ENCODE measurements at places on chromosomes 13 and 19.

DNA sequence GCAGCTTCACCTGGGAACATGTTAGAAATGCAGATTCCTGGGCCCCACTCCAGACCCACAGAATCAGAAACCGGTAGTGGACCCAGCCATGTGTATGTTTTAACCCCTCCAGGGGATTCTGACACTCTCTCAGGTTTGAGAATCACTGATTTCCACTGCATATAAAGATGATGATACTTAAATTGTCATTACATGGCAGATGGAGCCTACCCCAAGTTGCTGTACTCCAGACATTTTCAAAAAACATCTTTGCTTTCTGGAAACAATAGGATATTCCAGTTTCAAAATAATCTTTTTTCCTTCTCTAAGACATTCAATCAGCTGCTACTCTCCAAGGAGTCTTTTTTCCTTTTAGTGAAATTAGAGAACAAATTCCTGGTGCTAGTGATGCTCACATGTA lies 48.6 kb upstream of the RGCC start:
- DNase-seq: no peak

- DNase-seq: no peak
Observed at GRCh38 chr19:3563709-3564524, 6.5 kb upstream of the MFSD12 start.

DNA sequence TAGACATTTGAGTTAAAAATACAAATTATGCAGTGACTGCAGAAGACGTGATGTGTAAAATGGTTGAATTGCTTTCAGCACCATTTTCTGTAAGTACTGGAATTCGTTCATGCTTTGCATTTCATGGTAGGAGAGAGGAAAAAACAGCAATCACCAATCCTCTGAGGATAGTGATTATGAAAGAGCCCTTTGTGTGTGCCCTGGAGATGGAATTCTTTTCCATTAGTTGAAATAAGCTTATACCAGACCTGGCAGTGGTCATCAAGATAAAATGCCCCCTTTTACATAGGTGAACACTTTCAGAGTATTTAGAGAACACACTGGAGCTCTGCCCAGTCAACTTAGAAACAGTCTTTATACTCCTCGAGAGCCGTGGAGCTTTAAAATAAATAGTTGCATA lies 1.7 kb downstream of the CNMD start:
- no peak for DNase-seq

DNA sequence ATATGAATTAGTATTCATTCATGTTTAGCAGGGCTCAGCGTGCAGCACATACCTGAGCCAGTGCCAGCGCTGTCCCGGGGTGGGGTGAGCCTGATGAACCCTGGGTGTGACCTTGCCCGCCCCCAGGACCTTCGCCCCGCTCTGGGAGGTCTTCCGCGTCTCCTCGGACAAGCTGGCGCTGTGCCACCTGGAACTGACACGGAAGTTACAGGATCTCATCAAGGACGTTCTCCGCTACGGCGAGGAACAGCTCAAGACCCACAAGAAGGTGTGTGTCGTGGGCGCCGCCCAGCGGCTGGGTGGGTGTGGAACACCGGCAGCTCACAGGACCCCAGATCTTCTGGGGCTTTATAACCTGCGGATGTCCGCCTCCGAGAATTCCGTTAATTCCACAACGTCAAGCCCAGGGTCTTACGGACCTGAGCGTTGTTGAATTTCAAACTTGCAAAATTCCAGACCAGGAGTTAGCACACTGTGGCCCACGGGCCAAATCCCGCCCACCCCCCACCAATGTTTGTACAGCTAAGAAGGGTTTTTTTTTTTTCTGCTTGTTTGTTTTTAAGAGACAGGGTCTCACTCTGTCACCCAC lies 15.4 kb downstream of the FCHO1 start:
- peak; percentile 51 for DNase-seq

- DNase-seq: no peak
Observed at GRCh38 chr13:98539666-98540065, 37.2 kb downstream of the STK24 start.

DNA sequence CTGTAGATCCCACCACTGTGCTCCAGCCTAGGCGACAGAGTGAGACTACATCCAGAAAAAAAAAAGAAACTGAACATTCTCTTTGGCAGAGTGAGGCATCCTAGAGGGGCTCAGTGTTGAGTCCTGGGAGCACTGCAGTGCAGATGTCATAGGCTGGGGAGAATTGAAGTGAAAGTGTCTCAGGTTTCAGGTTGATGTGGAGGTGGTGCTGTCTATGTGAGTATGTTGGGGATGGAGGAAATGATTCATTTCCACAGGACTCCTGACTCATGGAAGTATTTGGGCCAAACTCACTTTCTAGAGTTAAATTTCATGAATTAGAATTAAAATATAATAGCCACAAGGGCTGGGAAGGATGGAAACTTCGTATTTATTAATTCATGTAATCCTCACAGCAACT lies 134.4 kb upstream of the TSC22D1 start:
- no peak for DNase-seq

DNA sequence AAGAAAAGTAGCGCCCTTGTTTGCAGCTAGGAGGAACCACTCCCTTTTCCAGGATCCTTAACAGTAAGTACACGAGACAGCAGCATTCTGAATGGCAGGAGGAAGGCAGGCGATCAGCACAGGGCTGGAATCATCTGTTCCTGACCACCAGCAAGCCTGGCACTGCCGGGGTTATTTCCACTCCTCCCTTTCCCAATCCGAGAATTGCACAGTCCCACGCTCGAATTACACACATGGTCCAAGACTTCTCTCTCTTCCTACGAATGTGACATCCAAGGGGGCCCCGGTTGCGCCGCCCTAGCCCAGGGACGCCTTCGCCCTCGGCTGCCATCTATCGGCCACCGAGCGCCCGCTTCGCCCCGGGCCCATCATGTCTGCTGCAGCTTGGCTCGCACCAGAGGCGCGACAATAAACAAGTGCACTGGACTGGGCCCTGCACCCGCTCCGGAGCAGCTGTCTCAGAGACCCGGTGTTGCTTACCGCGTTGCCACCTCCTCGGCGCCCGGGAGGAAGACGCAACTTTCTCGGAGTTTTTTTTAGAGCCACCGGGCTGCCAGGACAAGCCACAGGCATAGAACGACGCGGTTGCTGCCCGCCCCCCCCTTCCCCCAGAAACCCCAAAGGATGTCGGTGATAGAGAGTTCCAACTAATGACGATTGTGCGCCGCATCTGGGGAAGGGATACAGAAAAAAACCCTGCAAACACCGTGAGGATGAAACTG lies at the start of gene SLITRK5:
Gene SLITRK5 (plus strand): TSS at position 341 of the 722 bp plus-strand sequence. CDS start 4,018 bp downstream, outside the sequence.
- DNase-seq: peak; percentile 39

GRCh38 chr13:113058988-113059850 lies 46.4 kb upstream of the F7 start:
- no peak for DNase-seq

DNA sequence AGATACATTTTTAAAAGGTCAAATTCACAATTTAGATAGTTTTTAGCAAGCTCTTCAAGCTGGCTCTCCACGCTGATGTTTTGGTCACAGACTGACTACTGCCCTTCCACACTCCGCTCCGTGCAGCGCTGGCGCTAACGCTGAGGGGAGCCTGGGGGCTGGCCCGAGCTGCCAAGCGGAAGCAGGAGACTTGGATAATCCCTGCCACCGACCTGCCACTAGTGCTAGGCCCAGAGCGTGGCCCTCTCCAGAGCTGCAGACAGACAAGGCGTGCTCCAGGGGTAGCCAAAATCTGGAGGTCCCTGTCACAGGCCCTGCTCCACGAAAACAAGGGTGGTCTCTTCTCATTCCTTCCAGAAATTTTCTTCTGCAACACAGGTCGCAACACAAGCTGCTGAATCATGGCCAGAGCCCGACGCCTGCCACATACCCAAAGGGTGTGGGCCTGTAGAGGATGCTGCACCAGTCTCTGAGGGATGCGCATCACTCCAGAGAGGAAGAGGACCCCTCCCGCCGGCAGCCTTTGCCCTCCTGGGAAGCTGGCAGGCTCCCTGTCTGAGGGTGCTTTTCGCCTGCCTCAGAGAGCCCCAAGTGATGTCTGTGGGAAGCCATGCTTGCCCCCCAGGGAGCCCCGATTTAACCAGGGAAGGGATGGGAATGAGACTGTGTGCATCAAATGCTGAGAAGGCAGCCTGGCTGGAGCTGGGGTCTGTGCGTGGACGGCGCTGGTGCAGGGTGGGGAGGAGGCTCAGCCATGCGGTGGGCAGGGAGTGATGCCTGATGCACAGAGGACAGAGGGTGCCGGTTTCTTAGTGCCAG lies 21.6 kb downstream of the CAPS start:
- no peak for DNase-seq

GRCh38 chr19:10876459-10877240 lies 5.3 kb downstream of the CARM1 start:
- no peak for DNase-seq

- no peak for DNase-seq
Observed at GRCh38 chr19:54339646-54340358, 840 bp upstream of the LILRA4 start.

- no peak for DNase-seq
Observed at GRCh38 chr13:34913040-34913439, 29.0 kb upstream of the NBEA start.

GRCh38 chr19:54449701-54450069 lies 686 bp downstream of the LENG8 start:
- no peak for DNase-seq

DNA sequence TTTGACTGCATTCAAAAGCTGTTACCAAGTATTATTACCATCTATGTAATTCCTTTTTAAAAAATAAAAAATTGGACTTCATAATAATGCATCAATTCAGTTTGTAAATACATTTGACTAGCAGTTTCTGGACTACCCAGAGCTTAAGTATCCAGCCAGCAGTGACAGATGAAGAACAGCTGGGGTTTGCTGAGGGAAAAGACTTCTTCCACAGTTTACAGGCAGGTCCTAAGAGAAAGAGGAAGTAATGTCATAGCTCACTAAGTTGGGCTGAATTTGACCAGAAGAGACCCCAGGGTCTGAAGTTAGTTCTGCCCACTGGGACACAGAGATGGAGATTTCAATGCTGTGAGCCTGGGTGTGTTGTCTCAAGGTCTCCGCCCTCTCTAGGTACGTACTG lies 96.4 kb downstream of the MBNL2 start:
- no peak for DNase-seq

DNA sequence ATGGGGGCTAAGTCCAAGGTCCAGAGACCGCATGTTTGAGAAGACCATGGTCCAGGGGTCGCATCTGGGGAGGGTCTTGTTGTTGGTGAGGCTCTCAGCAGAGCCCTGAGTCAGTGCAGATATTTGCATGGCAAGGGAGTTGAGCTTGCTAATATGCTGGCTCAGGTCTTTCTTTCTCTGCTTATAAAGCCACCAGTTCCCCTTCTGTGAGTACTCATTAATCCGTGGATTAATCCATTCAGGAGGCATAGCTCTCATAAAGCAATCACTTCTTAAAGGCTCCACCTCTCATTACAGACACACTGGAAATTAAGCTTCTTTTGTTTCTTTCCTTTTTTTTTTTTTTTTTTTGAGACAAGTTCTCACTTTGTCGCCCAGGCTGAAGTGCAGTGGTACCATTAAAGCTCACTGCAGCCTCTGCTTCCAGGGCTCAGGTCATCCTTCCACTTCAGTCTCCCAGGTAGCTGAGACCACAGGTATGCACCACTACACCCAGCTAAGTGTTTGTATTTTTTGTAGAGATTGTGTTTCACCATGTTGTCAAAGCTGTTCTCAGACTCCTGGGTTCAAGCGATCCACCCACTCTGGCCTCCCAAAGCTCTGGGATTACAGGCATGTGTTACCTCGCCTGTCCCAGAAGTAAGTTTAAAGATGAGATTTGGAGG lies 216.4 kb downstream of the SLITRK5 start:
- no peak for DNase-seq

GRCh38 chr13:45658586-45659235 lies 43.2 kb upstream of the ERICH6B start:
- DNase-seq: no peak

- DNase-seq: no peak
Observed at GRCh38 chr13:43792076-43792881, 5.5 kb upstream of the ENOX1 start.

- no peak for DNase-seq
Observed at GRCh38 chr13:112961457-112962369, 7.3 kb upstream of the MCF2L start.

DNA sequence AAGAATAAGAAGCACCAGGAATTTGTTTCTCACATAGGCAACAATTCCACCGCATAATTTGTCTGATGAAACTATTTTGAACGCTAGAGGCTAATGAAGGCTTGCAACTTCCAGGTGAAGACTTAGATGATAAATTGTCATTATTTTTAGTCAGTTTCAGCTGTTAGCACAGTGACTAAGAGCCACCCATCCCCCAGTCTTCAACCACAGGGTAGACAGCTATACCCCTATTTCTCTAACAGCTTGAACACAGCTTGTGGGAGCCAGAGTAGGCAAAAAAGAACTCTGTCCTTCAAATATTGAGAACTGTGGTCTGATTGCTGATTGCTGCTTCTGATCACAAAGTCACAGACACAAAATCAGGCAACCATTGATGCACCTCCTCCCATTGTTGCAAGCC lies 1124.8 kb upstream of the PRR20A start:
- DNase-seq: no peak

GRCh38 chr19:7933411-7933810 lies 7.5 kb upstream of the CTXN1 start:
- DNase-seq: no peak

- no peak for DNase-seq
Observed at GRCh38 chr19:28972058-28972852, 240.7 kb downstream of the UQCRFS1 start.

- DNase-seq: no peak
Observed at GRCh38 chr19:6070720-6071485, 39.4 kb downstream of the RFX2 start.

DNA sequence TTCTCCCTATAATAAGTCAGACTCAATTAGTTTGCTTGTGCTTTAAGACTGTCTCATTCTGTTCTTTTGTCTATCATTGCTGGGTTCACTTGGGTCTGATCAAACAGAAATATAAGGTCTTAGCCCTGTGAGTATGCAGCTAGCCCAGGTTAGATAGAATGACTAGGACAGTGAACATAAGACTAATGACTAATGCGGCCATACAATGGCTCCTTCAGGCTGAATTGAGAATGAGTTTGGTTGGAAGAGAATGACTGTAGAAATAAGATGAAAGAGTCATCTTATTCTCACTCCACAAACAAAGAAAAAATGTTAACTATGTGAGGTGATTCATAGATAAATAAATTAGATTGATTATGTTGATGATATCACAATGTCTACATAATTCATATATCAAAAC lies 50.1 kb upstream of the OBI1 start:
- DNase-seq: no peak

DNA sequence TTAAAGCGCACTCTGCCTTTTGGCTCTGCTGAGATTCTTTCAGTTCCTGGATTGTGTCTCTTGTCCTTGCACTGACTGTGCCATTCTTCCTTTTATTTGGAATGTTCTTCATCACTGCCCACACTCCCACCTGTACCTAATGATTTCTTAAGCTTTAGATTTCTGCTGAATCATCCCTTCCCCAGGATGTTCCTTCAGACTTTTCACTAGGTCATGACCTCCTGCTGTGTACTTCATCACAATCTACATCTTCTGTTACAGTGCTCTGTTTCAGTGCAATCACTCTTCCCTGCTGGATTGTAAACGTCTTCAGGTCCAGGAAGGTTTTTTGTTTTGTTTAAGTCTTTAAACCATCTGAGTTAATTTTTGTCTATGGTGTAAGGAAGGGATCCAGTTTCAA lies 281.0 kb downstream of the ATP8A2 start:
- no peak for DNase-seq

All from CD8-positive, alpha-beta T cell (primary cell).